ENCODE measurements at places on chromosomes 7 and 10.

- no peak for DNase-seq
These were observed 93.2 kb upstream of the SAMD8 start for GRCh38 chr10:75018251-75018650.

DNA sequence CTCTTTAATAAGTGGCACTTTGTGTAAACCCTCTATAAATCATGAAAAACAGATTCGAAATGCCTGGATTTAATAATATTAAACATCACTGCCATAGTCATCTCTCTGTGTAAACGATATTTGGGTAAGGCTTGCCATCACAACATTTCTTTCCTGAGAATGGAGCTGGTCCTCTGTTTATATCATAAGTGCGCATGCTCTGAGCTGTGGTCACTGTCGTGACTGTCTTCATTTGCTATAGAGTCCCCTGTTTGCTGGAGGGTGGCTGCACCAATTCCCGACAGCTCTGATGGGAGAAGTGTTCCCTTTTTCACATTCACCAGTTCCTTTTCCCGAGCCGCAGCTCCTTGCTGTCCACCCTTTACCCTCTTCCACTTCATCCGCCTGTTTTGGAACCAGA is 50.4 kb upstream of the AGMO start:
- no peak for DNase-seq

- DNase-seq = no peak
These were observed 409.4 kb downstream of the GATA3 start for GRCh38 chr10:8463853-8464252.

DNA sequence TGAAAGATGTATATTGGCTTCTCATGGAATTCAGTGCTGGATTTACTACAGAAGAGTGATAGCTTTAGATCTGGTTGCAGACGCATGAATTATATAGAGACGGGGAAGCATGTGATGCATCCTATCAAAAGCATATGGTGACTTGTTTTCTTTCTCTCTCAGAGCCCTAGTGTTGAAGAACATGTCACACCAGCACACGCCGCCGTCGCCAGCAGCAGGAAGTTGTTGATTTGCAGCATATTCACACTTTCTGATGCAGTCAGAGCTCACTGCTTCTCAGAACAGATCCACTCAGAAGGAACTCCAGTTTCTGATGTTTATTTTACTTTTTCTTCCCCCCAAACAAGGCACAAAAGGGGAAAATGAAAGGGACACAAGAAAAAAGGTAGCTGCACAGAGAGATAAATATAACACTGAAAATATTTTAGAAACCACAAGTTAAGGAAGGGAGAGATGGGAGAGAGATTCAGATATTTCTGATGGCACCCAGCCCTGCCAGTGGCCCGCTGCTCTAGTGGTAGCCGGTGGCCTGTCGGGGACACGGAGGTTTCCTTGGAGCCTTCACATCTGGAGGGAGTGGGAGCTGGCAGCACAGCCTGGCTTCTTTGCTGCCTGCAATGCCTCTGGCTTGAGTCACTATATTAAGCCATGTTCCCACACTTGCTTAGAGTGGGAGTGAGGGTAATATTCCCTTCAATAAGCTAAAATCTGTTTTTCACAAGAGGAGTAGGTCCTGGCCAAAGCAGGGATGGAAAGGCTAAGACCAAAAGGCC is 123.2 kb downstream of the NRP1 start:
- DNase-seq = no peak

DNA sequence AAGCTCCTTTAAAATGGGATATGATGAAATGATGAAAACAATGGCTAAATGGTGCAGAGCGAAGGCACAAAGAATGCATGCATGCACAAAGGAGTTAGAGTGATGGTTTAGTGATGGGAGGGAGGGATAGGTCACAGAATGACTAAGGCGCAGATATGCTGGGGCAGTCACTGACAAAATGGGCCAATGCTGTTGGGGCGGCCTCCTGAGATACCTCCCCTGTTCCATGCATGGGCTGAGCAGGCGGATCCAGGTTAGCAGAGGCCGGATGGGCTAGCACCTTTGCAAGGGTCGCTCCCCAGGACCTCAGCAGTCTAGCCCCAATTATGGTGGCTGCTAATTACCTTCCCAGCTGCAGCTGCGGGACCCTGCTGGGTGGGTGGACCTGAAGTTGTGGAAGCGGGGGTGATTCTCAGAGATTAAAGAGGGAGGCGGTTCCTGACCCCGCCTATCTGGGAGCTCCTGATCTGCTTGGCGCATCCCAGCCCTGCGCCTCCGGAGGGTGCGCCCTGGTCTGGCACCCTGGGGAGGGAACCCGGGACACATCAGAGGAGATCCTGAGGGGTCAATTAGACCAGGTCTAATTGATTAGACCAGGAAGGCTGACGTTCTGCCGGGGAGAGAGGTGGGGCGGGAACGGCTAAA is 175.0 kb downstream of the CYP26A1 start:
- DNase-seq = no peak

GRCh38 chr10:1782841-1783240 is 45.5 kb upstream of the ADARB2 start:
- DNase-seq = no peak

GRCh38 chr7:147579148-147579547 is 1011.4 kb upstream of the C7orf33 start:
- DNase-seq = no peak

GRCh38 chr10:92410501-92410900 is 119.5 kb downstream of the MARCHF5 start:
- DNase-seq = no peak

GRCh38 chr7:149254181-149254858 is 7.7 kb upstream of the ZNF783 start:
- DNase-seq = no peak

- DNase-seq = no peak
These were observed 34.4 kb downstream of the ZNF783 start for GRCh38 chr7:149296368-149296767.

GRCh38 chr7:79176859-79177477 is 276.5 kb downstream of the MAGI2 start:
- peak; percentile 29 for DNase-seq

- peak; percentile 30 for DNase-seq
These were observed 370.2 kb downstream of the PHF14 start for GRCh38 chr7:11343818-11344413.

DNA sequence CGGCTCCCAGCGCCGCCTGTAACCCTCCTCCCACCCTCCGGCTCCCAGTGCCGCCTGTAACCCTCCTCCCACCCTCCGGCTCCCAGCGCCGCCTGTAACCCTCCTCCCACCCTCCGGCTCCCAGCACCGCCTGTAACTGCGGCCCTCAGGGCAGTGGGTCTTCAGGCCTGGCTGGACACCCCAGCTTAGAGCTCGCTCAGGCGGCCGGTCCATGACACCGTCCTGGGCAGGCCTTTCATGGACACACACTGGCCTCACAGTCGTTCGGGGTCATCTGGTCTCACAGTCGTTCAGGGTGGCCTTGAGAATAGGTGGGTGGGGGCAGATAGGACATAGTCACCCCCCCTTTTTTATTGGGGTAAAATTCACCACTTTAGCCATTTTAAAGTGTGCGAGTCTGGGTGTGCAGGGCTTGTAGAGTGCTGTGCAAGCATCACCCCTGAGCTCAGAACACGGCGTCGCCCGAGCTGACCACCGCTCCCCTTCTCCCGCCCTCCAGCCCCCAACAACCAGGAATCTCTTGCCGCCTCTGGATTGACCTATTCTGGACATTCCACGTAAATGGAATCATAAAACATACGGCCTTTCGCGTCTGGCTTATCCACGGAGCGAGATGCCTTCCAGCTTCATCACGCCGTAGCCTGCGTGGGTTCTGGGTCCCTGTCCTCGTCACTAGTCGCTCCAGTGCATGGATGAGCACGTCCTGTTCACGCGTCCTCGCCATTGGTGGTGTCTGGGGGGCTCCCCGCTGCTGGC is 41.1 kb upstream of the CFAP46 start:
- no peak for DNase-seq

- no peak for DNase-seq
These were observed 13.6 kb downstream of the OPTN start for GRCh38 chr10:13113544-13113943.

GRCh38 chr7:155993420-155994278 is 181.4 kb upstream of the SHH start:
- DNase-seq = no peak

DNA sequence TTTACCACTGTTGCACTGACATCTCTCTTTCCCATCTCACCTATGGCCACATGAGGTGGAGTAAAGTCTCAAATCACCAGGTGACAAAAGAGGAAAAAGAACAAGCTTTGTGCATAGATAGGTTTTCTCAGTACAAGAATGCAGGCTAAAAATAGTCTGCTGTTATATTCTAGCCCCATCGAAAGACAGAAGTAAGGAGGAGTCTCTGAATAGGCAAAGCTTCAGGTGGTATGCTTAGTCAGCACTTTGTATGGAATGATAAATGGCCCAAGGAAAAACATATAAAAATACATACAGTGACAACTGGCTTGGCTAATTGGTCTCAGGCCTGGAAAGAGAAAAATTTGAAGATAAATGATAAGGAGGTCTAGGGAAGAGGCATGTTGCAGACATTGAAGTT is 39.6 kb upstream of the KCND2 start:
- no peak for DNase-seq

- DNase-seq = no peak
These were observed 450.6 kb upstream of the SORCS1 start for GRCh38 chr10:107614939-107615685.

- no peak for DNase-seq
These were observed 3.5 kb upstream of the ZNF467 start for GRCh38 chr7:149776848-149777407.

GRCh38 chr7:142535123-142535779 is 214.0 kb upstream of the PRSS1 start:
- DNase-seq = peak; percentile 93

DNA sequence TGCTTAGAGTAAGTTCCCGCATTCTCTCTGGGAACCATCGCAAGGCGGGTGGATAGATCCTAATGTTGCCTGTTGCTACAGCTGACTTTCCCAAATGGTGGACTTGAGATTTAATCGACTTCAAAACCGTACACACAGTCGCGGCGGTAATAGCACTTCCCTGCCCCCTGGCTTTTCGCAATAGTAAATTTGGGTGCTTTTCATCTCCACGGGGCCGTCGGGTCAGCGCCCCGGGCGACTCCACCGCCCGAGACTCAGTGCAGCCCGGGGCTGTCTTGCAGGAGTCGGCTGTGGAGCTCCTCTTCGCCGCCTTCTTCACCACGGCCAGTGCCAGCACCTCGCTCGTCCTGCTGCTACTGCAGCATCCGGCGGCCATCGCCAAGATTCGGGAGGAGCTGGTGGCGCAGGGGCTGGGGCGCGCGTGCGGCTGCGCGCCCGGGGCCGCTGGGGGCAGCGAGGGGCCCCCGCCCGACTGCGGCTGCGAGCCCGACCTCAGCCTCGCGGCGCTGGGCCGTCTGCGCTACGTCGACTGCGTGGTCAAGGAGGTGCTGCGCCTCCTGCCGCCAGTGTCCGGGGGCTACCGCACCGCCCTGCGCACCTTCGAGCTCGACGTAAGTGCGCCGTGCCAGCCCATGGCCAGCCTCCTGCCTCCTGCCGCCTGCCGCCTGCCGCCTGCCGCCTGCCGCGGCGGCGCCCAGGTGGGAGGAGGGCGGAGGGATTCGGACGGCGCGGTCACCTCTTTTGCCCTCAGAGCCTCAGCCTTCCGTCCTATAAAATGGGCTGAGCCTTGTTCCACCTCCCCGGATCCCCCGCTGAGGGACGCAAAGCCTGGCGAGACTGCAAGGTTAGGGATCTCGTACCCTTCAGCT is 5.3 kb downstream of the CYP26C1 start:
- no peak for DNase-seq

- no peak for DNase-seq
These were observed 45.2 kb downstream of the PARP12 start for GRCh38 chr7:140017543-140017942.

- no peak for DNase-seq
These were observed 2.0 kb downstream of the ZSCAN25 start for GRCh38 chr7:99618726-99619125.

DNA sequence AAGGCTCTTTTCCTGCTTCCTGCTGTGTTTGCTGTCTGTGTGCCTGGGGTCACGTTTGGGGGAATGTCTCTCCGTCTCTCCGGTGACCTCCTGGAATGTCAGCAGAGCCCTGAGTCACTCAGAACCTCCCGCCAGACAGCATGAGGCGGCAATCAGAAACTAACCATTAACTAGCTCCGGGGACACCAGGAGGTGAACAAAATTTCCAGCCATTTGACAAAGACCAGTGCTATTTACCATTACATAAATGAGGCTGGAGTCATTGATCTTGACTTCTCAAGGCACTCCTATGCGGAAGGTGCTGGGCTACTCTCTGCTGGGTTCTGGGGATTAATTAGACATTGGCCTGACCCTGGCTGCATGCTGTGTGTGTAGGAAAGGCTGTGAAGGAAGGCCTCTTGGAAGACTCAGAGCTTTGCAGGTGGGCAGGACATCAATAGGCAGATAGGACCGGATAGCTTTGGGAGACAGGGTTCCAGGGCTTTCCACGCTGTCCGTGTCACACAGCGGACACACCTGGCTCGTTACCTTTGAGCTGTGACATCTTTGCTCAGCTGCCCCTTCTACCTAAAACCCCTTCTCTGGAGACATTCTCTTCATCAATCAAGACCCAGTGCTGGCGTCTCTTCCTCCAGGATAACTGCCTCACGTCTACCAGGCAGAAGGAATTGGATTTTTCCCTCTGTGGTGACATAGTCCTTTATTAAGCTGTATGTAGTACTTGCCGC is 77.0 kb downstream of the PFKFB3 start:
- DNase-seq = no peak

DNA sequence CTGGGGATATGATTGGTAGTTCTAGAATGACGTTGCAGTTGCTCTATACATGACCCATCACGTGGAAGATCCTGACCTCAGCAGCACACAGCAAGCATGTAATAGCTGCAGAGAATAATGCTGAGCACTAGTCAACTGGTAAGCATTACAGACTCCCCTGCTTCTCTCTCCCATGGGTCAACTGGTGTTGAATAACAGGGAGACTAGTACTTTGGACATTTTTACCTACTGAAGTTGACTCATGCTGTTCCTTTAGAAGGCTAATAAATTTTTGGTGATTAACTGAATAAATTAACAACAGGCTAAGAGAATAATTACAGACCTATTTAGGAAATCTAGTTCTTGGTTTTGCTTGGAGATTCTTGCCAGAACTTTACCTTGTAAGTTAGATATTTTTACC is 234.1 kb downstream of the AUTS2 start:
- DNase-seq = no peak

- no peak for DNase-seq
These were observed 125.6 kb downstream of the CYP26A1 start for GRCh38 chr10:93199191-93199751.

DNA sequence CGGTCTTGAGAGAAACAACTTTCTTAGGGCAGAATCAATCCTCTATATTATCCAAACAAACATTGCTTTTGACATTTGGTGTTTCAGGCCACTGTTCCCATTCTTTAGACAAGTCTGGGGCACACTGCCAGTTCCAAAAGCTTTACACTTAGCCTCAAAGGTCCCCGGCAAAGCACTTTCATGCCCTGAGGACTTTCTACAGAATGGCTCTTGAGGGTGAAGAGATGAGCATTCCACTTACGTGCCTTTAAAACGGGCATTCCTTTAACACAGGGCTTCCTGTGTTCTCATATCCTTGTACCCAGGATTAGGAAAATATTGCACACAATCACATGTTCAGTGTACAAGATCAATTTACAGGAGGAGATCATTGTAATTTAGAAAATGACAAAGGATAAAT is 13.1 kb upstream of the TMEM213 start:
- DNase-seq = no peak
